ENCODE measurements at places on chromosomes 16 and 17.

DNA sequence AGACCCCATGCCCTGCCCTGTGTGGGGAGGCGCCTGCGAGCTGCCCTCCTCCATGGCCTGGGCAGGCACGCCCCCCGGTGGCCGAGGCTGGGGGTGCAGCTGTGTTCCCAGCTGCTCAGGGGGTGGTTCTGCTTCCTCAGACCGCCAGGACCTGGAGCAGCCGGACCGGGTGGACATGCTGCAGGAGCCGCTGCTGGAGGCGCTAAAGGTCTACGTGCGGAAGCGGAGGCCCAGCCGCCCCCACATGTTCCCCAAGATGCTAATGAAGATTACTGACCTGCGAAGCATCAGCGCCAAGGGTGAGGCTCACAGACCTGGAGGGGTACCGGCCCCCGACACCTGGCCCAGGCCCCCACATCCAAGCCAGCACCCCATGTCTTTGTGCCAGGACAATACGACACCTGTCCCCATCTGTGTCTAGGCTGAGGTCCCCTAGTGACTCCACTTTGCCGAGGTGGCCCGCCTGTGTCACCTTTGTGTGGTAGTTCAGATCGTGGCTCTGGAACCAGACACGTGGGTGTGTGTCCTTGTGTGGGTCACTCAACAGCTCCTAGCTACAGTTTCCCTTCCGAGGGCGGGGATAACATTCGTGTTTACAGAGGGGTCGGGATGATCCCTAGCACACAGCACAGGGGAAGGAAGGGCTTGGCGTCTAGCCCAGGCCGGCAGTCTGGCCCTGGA is 9.3 kb downstream of the GJD3 start:
- peak; percentile 82 for DNase-seq

DNA sequence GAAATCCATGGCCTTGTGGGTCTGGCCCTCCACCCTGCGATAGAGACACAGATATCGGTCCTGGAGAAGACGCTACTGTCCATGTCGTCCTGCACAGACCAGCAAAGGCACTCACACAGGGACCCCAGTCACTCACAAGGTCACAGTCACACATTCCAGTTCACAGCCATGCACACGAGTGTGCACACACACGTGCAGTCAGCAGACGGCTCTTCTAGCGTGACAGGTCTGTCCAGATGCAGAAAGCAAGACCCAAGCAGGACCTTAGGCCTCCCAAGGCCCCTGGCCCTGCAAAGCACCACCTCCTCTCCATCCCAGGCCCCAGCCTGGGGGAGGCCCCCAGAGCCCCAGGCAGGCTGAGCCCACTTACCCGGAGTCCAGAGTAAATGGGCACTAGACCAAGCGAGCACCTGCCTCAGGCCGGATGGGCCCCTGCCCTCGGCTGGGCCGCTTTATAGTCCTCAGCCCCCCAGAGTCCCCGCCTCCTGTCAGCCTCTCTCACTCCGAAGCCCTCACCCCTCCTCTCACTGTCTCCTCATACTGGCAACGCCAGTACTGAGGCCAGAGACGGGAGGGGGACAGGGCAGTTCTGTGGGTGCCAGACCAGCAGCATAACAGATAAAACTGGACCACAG is at the start of gene PPY:
Gene PPY, minus strand, starts transcription at position 426 of the 635 bp plus-strand sequence. CDS start 822 bp downstream, outside the sequence.
- no peak for DNase-seq

DNA sequence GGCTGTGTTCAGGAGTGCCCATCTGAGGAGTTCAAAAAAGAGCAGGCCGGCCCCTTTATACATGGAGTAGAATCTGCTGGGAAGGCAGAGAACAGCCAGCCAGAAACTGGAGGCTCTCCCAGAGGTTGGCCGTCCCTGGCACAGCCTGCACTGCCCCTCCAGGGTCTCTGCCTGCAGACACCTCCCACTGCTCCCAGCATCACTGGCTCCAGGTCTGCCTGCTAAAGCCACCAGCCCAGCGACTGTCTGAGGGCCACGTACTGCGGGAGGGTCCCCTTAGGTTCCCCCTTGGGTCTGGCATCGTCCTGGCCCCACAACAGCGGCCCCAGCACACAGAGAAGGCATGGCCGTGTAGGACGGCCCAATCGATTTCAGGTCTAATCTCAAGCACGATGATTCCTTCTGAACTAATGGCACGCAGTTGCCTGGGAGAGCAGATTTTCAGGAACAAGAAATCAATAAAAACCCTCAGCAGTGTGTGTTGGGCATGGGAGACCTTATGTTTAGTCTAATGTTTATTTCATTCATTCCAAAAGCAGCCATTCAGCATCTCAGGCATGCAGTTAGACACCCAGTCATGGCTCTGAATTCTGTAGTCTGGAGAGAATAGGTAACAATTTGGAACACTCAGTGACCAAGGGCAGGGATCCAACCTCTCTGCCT is 95.6 kb downstream of the PGS1 start:
- DNase-seq: no peak

- DNase-seq: no peak
Observed at GRCh38 chr17:45237686-45238085, 16.0 kb downstream of the FMNL1 start.

GRCh38 chr17:42422958-42423712 is at the start of gene CAVIN1:
Gene CAVIN1 (minus strand): TSS chr17:42423256. CDS start chr17:42423097, 159 bp downstream.
- DNase-seq: no peak

DNA sequence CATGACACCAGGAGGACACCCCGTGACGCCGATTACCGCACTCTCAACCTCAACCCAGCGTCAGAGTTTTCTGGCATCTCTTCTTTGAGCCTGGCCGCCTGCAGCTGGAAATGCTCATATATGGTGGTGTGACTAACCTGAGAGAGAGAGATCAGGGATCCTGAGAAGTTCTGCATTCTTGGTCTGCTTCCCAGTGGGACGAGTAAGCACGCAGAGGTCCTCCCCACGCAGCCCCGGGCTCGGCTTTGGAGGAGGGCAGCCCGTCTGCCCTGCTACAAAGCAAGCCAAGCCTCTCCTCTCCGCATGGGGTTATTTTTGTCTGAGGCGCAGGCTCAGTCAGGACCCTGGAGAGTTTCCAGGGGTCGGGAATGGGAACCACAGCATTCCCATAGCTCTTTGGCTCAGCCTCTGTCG is 16.5 kb downstream of the CRISPLD2 start:
- DNase-seq: no peak

- DNase-seq: no peak
Observed at GRCh38 chr17:60354223-60354622, 37.7 kb downstream of the USP32 start.

GRCh38 chr16:47568351-47568750 is 107.2 kb downstream of the PHKB start:
- no peak for DNase-seq

- DNase-seq: no peak
Observed at GRCh38 chr16:2467528-2468232, 3.4 kb upstream of the NTN3 start.

- DNase-seq: no peak
Observed at GRCh38 chr17:41394254-41394996, 3.0 kb downstream of the KRT31 start.

GRCh38 chr16:16189842-16190241 is 33.5 kb downstream of the ABCC6 start:
- DNase-seq: no peak

- no peak for DNase-seq
Observed at GRCh38 chr16:14650629-14651028, 17.9 kb downstream of the BFAR start.

- no peak for DNase-seq
Observed at GRCh38 chr17:5962371-5962770, 107.8 kb upstream of the WSCD1 start.

GRCh38 chr16:56630134-56630533 is 2.3 kb upstream of the MT1M start:
- no peak for DNase-seq

DNA sequence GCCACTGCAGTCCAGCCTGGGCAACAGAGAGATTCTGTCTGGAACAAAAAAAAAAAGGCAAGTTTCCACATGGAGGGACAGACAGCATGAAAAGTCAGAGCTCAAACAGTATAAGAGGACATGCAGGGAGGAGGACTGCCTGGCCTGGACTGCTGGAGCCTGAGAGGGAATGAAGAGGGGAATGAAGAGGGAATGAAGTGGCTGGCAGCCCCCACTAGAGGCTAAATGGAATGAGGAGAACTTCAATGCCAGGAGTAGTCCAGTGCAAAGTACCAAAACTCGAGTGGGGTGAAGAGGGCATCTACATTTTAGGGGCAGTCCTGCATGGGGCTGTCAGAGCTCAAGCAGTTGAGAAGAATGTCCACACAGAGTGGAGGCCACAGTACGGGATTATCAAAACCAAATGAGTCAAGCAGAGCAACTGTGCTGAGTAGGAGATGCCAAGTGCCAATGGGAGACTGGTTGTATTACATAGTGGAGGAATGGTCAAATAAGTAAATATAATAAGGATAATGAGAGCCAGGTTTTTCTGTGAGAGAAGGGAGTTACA is 22.9 kb downstream of the IKZF3 start:
- no peak for DNase-seq

DNA sequence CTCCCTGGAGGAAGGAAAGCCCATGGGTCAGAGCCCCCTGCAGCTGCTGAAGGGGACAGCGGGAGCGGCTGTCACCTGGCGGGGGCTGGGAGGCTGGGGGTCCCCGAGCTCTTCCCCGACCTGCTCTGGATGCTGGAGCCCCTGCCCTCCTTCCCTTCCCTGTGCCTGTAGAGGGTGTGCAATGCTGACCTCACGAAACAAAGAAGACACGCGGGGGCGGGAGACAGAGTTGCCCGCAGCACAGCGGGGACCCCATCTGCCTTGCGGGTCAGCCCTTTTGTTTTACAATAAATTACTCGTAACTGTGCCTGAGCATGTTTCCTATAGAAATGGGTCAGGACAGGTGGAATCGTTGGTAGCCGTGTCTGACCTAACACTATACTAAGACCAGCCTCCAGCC is 6.3 kb downstream of the SECTM1 start:
- DNase-seq: no peak

DNA sequence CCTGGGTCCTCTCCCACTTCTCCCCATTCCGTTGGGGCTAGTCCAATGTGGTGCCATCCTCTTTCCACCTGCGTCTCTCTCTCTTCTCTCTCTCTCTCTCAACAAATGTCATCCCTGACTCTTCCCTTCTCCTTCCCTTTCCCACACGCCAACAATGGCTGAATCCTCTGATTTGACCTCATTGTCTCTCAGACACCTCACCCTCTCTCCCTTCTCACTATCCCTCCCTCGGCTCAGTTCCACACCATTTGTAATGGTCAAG is 628 bp upstream of the ZNF18 start:
- no peak for DNase-seq

GRCh38 chr17:36205637-36206485 is 5.0 kb upstream of the CCL4L2 start:
- DNase-seq: no peak

- DNase-seq: no peak
Observed at GRCh38 chr16:25771812-25772568, 80.2 kb downstream of the HS3ST4 start.

DNA sequence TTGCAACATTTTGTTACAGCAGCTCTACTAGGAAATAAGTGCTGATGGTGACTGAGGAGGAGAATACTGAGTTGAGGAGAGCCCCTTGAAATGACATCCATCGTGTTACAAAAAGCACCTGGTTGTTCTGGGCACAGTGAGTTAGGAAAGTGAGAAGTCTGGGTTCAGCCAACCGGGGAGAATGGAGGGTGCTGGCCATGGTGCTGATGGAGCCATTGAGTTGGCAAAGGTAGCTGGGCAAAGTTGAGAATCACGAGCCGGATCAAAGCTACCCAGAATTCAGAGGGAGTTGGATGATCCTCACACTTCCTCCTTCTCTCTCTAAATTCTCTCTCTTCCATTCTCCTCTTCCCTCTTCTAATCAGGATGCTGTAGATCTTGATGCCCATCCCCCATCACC is 35.0 kb upstream of the ASIC2 start:
- DNase-seq: no peak

- DNase-seq: peak; percentile 12
Observed at GRCh38 chr17:42361781-42362186, 26.5 kb downstream of the STAT3 start.

- no peak for DNase-seq
Observed at GRCh38 chr17:58196610-58197009, 4.1 kb downstream of the EPX start.

GRCh38 chr16:1049113-1049975 is 23.2 kb upstream of the SSTR5 start:
- no peak for DNase-seq

DNA sequence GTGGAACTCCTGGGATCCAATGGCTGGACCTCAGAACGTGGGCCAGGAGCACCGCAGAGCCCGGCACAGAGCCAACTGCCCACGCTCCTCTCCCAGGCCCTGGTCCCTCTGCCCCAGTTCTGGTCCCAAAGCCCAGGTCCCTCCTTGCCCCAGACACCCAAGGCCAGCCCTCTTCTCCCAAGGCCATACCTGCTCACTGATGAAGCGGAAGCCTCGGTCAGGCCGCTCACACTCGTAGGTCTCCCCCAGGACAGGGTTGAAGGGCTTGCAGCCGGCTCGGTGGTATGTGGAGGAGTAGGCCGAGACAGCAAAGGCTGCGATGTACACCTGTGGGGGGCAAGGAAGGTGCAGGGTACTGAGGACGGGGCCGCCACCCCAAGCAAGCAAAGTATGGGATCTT is 8.5 kb downstream of the OSBPL7 start:
- no peak for DNase-seq

- no peak for DNase-seq
Observed at GRCh38 chr17:44830359-44831288, 537 bp upstream of the GJC1 start.

- DNase-seq: no peak
Observed at GRCh38 chr16:2814551-2815298, 2.3 kb upstream of the PRSS21 start.

- DNase-seq: no peak
Observed at GRCh38 chr16:17193566-17194100, 277.1 kb downstream of the XYLT1 start.

- no peak for DNase-seq
Observed at GRCh38 chr17:27494192-27495091, 38.2 kb downstream of the KSR1 start.

GRCh38 chr16:79715061-79715460 is 114.5 kb upstream of the MAF start:
- DNase-seq: no peak

GRCh38 chr17:77365584-77366186 is 224.9 kb downstream of the SEC14L1 start:
- DNase-seq: no peak

DNA sequence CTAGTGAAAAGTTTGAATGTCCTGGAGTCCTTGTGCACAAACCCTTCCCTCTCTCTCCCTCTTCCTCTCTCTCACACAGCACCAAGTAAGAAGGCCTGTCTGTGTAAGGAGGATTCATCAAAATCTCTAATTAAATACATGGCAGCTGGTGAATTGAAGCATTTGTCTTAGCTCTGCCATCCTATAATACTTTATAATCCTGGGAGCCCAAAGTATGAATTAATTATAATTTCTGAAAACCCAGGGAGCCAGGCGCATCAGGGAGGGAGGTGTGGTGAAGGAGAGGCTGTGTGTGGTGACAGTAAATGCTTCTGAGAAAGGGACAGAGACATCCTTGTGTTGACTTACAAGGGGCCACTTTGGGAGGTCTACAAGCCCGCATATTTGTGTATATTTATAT is 691.4 kb upstream of the EEF2KMT start:
- DNase-seq: no peak

DNA sequence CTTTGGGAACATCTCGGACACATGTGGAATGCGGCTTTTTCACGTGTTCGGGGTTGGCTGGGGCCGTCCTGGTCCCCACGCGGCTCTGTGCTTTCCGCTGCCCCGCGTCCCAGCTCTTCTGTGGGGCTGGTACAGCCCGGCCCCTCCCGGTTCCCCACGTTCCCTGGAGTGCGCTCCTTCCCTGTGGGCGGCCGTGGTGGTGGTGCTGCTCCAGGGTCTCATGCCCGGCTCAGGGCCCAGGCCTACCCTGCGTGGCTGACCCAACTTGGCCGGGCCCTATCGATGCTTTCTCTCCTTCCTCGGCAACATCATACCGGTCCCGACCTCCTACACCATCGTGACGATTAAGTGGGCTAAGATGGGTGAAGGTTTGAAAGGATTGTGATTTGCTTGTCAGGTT is 3.3 kb downstream of the TELO2 start:
- DNase-seq: no peak

All from effector memory CD8-positive, alpha-beta T cell (primary cell).